ENCODE measurements at places on chromosomes 3 and 15.

DNA sequence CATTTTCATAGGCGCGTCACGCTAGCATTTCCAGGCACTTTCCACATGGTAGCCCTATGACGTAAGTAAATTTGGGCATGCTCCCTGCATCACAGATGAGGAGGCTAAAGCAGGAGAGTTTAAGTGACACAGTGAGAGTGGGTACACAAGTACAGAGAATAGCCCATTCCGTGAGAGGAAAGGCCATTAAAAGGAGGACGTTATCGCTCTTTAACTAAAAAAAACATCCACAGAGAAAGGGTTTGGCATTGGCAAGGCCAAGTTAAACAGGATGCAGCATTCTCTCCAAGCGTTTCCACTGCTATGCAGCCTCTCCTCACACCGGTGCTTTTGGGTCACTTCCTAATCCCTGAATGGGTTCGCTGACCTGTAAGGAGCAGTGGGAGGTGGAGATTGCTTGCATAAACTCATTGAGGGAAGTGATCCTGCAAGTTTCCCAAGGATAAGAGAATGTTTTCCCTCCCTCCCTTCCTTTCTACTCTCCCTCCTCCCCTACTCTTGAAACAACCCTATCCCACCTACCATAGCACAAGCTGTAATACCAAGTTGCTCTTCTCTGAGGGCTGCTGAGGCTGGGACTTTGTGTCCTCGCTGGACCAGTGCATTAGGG, 147.7 kb downstream of the VGLL4 start:
- DNase-seq: no peak

DNA sequence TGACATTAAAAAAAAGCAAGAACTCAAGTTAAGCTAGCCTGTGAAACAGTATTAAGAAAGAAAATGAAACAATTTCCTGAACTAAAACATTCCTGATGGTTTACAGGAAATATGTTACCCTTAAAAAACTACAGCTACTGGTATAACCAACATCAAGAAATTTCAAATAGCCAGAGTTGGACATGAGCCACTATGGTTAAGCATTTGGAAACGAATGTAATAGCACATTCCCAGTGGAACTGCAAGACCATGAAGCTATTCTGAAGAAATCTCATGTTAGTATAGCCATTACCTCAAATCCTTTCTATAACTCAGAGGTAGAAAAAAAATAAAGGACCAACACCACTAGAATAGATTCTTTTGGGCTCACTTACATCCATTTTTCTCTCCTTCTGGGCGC, 30.2 kb downstream of the CPNE4 start:
- no peak for DNase-seq

GRCh38 chr15:83565553-83566159, 88.3 kb upstream of the ADAMTSL3 start:
- no peak for DNase-seq

- DNase-seq: no peak
Measured at GRCh38 chr3:115590873-115591272, 32.4 kb upstream of the GAP43 start.

GRCh38 chr15:64247906-64248541, 85.2 kb upstream of the PPIB start:
- DNase-seq: no peak

DNA sequence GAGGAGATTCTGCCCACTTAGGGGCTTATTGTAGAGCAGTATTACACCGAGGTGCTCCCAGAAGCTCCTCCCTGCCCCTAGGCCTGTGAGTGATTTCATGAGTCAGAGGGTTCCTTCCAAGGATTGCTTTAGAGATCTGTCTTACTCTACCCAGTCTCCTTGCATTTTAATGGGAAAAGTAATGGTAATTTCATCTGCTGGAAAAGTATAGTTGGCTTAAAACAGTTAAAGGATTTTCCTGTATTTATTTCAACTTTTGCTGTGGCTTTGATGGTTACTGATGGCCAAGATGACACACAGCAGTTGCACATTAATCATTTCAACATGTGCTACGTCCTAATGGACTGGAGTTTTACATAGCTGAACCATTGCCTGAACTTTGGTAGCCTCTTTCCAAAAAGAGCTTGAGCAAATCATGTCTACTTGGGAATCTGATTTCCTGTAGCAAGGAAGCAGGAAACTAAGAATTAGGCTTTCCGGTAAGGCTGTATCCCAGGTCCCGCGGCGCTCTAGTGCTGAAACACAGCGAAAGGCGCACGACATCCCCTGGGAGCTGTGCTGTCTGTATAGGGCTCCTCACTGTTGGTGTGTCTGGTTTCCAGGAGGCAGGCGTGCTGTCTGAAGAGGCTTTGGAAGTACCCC, 9.2 kb upstream of the PGPEP1L start:
- DNase-seq: no peak

DNA sequence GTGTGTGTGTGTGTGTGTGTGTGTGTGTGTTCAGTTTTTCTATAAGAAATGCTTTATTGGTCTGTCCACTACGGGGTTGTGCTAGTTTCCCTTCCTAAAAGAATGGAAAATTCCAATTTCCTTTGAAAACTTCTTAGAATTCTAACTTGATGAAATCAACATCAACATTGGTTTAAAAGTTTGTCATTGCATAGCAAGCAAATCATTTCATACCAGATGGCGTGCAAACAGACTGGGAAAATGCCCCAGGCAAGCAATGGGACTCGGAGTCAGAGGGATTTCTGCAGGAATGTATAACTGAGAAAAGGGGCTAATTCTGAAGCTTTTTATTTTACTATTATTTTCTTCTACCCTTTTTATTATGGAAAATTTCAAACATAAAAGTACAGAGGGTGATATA, 13.1 kb upstream of the DYNC1LI1 start:
- no peak for DNase-seq

- no peak for DNase-seq
Measured at GRCh38 chr3:62183969-62184368, 189.4 kb downstream of the FEZF2 start.

DNA sequence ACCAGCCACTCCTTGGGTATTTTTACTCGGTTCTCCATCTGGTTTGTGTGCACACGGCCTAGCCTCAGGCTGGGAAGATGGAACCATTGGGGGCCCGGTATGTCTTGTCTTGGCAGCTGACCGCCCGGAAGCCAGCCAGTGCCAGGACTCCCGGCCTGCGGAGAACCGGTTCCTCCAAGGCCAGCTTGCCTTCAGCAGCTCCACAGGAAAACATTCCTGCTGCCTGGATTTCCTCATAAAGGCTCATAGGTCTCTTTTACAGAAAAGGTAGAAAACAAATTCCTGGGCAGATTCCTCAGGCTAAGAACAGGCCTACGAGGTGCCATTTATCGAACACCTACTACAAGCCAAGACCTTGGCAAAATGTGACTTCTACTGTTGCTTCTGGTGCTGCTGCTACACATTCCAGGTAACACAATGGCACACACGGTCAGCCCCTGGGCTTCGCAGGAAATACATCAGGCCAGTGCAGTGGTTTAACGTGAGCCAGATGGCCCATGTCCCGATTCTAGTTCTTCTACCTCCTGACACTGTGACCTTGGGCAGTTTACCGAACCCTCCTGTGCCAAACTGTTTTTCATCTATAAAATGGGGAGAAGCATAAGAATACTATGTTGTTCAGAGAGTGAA, 141.8 kb downstream of the OPA1 start:
- no peak for DNase-seq

GRCh38 chr3:106113747-106114146, 244.9 kb upstream of the CBLB start:
- no peak for DNase-seq

- no peak for DNase-seq
Measured at GRCh38 chr15:77497110-77497737, 76.5 kb downstream of the HMG20A start.

DNA sequence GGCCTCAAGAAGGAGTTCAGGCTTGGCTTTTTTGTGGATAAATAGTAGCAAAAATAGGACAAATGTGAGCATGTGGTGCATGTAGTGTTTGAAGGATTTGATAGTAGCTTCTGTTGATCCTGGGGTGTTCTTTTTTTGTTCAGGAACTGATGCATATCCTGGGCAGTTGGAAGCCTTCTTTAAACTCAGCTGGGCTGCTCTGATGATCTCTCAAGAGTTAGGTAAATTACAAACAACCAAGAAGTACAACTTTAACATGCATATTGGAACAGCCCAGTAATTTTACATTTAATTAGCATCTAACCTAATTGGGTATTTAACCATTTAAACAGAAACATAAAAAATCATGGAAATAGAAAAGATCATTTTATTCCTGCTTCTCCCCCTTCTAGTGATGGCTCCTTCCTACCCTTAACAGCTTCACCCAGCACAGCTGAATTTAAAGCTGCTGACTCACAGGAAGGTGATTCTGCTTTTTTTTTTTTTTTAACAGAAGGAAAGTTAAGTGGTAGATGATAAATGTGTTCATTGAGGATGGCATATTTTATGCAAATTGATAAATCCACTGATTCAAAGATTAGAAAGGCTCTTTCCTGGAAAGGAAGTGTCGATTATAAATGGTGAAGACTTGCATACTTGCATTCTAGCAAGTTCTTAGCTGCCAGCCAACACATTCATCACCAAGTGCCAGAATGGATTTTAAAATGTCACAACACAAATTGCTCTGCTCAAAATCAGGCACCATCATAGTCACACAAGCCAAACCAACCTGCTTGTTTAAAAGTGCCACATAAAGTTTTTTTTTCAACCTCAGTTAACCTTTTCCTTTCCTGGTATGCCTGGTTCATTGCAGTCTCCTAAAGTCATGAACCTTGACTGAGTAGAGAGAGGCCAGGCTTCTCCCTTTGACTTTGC, 20.0 kb downstream of the SLC35G2 start:
- DNase-seq: no peak

- DNase-seq: no peak
Measured at GRCh38 chr3:161275919-161276318, 54.8 kb downstream of the NMD3 start.

- DNase-seq: no peak
Measured at GRCh38 chr3:159751146-159751545, 237.5 kb upstream of the IL12A start.

GRCh38 chr15:54836052-54836795, 360.5 kb downstream of the RSL24D1 start:
- DNase-seq: no peak

DNA sequence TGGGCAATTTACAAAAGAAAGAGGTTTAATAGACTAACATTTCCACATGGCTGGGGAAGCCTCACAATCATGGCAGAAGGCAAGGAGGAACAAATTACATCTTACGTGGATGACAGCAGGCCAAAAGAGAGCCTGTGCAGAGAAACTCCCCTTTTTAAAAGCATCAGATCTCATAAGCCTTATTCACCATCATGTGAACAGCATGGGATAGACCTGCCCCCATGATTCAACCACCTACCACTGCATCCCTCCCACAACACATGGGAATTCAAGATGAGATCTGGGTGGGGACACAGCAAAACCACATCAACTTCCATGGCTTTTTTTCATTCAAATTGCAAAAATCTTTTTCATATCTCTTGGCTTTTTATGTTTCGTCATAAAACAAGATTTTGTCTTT, 67.6 kb upstream of the GADL1 start:
- no peak for DNase-seq

GRCh38 chr15:60585743-60586708, 107.1 kb upstream of the ICE2 start:
- peak; percentile 52 for DNase-seq

DNA sequence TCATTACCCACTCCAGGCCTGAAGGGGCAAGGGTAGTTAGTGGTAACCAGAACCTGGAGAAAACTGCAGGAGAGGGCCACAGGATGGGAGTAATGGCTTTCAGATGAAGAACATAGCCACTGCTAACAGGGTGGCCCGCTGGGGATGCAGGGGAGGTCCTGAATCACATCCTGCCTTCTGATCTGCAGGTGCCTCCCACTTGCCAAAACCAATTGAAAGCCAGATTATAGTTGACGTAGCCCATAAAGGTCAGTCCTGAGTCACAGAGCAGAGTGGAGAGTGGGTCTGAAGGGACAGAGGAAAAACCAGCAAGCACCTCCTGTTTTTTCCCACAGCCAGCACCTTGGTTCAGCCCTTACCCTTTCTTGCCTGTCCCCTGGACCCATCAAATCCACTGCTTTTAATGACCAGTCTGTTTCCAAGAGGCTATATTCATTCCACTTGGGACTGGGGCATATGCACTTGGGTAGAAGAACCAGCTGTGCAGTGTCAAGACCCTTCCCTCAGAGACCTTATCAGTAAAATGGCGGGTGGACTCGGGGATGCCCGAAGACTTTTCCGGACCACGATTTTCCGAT, 646 bp upstream of the SLC35G2 start:
- DNase-seq: peak; percentile 12

- no peak for DNase-seq
Measured at GRCh38 chr3:144556392-144556791, 584.8 kb downstream of the DIPK2A start.
